Cortex of kidney (tissue), 1 donor: ENCODE measurements at places on chromosomes 5 and 9.

DNA sequence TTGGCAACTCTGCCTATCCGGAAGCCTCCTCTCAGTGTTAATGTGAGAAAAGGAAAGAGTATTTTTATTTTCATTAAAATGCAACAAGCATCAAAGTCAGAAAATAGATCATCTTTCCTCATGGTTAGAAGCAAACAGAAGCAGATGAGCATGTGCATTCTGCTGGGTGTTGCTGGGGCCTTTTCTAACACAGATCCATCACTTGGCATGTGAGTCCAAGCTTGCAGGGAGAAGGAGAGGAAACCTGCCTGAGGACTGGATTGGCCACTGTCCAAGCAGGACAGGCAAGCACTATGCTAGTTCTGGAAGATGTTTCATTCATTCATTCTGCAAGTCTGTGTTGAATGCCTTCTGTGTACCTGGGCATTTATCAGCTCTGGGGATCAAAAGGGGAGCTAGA, 348.7 kb upstream of the PCSK5 start:
- no peak for DNase-seq

DNA sequence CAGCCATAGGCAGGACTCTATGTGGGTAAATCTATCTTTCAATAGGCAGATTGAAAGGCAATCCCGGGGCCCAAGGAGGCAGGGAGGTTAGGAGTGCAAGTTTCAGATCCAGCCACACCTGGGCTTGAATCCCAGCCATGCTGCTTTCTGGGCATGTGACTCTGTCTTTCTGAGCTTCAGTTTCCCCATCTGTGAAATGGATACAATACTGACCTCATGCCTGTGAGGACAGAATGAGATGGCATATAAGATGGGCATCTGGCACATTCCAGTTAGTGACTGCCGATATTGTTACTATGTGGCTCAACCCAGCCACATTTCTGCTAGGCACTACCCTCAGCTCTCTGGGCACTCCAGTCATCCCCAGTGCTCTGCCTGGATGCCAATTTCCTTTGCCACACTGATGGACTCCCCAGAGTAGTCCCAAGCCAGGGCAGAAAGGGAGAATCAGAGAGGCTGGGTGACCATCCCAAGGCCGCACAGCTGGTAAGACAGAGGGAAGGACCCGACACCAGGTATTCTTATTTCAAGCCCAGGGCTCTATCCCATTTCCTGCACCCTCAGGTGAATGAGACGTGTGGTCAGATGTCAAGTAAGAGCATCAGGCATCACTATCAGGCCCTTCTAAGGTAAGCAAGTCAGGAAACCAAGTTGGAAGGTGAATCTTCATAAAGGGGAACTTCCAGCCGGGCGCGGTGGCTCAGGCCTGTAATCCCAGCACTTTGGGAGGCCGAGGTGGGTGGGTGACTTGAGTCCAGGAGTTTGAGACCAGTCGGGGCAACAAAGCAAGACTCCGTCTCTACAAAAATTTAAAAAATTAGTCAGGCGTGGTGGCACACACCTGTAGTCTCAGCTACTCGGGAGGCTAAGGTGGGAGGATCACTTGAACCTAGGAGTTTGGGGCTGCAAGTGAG, 38.7 kb downstream of the SH3PXD2B start:
- DNase-seq = no peak

GRCh38 chr9:116468369-116468768, 218.7 kb upstream of the TRIM32 start:
- DNase-seq = no peak

GRCh38 chr9:133990366-133991213, 1.5 kb downstream of the VAV2 start:
- DNase-seq = no peak

GRCh38 chr5:90293931-90294330, 115.6 kb downstream of the CETN3 start:
- DNase-seq = no peak

DNA sequence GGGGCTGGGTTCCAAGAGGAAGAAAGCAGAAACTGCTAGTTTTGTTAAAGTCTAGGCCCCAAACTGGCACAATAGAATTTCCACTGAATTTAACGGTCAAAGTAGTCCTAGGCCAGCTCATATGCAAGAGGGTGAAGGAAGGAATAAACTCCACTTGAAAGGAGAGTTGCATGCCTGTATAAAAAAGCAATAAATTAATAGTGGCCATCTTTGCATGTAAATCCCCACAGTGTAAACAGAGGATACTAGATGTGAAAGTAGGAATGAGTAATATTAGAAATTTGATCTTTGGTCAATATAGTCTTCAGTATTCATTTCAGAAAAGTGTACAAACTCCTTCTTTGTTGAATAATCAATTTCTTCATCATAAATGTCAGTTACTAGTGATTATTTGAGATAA, 403.1 kb downstream of the TMEM232 start:
- no peak for DNase-seq

- DNase-seq = no peak
These were observed 508.9 kb downstream of the EBF1 start for GRCh38 chr5:158590746-158591300.

DNA sequence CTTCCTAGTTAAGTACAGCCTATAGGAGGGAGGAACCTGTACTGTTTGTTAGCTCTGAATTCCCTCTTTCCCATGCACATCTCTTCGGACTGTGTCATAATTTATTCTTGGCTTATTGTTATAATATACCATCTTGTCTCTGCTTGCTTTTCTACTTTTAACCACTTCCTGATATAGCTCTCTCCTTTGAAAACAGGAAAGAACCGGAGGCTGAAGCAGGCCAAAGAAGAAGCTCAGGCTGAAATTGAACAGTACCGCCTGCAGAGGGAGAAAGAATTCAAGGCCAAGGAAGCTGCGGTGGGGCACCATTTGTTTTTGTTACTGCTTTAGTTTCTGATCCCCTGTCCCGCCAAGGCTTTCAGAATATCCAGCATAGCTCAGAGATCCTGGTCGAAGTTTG, 4.8 kb downstream of the ATP6V1G1 start:
- no peak for DNase-seq

DNA sequence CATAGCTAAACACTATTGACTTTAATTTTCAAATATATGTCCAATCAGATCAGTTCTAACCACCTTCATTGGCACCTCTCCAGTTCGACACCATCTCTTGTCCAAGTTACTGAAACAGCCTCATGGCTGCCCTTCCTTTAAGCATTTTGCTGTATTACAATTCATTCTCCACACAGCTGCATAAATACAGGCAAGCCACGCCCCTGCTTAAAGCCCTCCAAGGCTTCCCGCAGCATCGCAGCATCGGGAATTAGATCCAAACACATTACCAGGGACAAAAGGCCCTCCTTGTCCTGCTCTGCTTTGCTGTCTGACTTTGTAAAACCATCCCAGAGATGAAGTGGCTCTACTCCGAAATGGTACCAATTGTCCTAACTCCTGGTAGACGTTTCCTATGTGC, 75.1 kb upstream of the RAI14 start:
- no peak for DNase-seq

DNA sequence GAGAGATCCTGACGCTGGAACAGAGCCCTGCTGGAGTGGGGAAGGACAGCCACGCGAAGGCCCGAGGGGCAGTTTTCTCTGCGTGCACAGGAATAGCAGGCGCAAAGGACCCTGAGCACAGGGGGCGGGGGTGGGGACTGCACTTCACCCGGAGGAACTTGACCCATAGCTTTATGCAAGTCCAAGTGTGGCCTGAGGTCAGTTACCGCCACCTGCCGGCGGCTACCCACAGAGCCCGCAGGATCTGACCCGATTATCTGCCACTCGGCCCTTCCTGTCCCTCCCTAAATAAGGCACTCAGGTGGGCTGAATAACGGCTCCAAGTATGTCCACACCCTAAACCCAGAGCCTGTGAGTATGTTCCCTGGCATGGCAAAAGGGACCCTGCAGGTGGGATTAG, 65.4 kb upstream of the FCN1 start:
- DNase-seq = no peak

GRCh38 chr5:150484964-150485692, 22.8 kb upstream of the NDST1 start:
- no peak for DNase-seq

DNA sequence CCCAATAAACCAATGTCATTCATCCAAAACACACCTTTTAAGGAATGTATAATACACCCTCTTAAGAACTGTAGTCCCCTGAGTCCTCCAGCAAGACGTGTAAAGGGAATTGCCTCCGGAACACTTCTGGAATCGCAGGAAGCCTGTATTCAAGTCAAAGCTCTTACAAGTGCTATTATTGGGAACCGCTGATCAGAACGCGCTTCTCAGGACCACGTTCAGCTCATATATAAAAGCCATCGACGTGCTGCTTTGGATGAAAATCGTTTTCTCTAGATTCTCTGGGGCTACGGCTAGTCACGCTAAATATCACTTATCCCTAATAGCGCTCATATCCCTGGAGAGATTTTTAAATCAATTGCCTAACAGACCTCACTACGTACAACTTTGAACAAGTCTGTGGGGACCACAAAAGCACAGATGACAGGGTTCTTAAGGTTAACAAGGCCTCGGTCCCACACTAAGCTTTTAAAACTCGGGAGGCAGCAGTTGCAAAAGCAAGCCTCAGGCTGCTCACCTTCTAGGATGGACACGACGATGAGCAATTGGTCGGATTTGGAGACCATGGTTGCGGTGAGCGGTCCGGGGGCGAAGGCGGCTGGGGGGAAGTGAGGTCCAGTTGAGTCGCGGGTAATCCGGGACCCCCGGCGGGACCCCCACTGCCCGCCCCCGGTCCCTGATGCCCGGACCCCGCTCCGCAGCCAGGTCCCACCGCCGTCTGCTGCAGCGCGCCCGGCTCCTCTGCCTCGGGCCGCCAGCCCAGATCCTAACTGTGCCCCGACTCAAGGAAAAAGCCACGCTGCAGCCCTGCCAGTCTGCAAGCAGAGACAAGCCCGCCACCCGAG, 548 bp downstream of the CEP120 start:
- no peak for DNase-seq

- no peak for DNase-seq
These were observed 151.7 kb upstream of the ELL2 start for GRCh38 chr5:96113170-96113939.

GRCh38 chr5:9140711-9141110, 405.2 kb downstream of the SEMA5A start:
- no peak for DNase-seq

DNA sequence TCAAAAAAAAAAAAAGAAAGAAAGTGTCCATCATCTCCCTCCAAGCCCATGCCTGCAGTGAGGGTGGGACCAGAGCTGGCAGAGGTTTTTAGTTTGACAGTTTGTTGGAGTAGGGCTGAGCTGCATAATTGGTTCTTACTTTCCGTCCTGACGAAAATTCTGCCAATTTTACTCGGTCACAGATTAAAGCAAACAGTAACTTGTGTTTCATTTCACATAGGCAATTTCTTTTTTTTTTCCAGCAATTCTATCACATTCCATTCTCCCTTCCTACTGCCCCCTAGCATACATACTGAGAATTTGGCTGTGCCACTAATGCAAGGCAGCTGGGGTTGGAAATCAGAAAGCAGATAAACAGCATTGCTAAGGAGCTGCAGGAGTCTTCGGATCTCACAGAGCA, 132.4 kb downstream of the FRMD3 start:
- no peak for DNase-seq

- DNase-seq = no peak
These were observed 669.9 kb downstream of the PTPRD start for GRCh38 chr9:9942764-9943424.

DNA sequence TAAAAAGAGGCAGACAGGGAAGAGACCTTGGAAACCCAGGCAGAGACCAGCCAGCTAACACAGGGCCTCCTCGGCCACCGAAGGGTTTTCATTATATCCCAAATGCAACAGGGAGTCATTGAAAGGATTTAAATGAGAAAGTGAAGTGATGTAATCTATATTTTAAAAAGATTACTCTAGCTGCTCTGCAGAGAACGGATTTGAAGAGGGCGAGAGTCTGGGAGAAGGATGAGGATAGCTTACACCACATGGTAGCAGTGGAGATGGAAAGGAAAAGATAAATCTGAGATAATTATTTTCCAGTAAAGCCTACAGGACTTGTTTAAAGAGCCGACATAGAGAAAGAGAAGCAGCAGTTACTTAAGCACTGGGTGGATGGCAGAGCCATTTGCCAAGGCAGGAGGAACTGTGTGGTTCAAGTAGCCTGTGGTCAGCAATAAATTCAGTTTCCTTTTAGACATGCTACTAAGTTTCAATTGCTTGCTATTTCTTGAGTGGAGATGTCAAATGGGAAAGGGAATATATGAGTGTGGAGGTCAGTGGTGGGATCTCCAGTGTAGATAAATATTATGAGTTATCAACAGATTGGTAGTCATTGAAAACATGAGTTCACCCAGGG, 9.3 kb downstream of the FBN2 start:
- DNase-seq = no peak

GRCh38 chr5:154770111-154770510, 14.9 kb downstream of the LARP1 start:
- DNase-seq = no peak

- no peak for DNase-seq
These were observed 135.7 kb downstream of the ADAMTS2 start for GRCh38 chr5:179209359-179210150.

GRCh38 chr9:109416135-109416706, 81.9 kb downstream of the PTPN3 start:
- no peak for DNase-seq

DNA sequence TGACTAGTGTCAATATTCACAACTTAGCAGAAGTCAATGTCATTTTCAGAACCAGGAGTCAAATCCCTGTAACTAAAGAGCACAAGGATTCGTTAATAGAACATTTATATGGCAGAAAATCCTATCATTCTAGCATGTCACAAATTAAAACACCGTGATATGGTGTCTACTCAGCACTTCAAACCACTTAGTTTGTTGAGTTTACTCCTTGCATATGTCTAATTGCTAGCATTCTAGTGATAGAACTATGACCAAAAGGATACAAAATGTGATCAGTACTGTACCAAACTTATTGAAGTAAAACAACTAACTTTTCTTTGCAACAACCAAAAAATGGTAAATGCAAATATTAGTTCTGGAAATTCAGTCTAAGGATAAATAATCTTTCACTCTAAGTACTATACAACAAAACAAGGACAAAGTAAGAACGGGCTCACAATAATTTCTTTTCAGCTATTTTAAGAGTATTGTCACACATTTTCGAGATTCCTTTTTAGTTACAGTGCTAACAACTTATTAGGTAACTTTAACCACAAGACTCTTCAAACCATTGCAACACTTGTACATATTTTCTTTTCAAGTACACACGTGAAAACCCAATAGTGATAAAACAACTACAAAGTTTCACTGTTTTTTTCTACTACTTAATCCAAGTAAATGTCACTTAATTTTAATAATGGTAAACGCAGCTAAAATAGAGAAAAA, 845.2 kb upstream of the CDH10 start:
- no peak for DNase-seq

DNA sequence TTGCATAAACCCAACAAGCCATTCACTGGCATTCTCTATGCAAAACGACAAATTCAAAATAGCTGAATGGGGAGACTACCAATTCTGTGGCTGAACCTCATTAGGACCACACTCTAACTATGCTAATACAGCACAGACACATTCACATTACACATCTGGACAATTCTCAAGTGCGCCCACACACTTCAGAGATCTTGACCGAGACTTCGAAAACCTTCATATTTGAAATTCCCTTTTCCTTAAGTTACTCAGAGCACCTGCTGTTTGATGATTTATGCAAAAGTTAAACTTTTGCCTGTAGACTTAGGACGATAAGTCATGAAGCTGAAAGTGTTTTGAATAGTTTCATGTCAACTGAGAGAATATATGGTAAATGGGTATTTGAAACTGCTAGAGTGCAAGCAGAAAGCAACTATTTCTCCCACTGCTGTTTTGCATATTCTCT, 111.9 kb downstream of the FBN2 start:
- no peak for DNase-seq
